ENCODE measurements at places on chromosomes 3 and 15.

DNA sequence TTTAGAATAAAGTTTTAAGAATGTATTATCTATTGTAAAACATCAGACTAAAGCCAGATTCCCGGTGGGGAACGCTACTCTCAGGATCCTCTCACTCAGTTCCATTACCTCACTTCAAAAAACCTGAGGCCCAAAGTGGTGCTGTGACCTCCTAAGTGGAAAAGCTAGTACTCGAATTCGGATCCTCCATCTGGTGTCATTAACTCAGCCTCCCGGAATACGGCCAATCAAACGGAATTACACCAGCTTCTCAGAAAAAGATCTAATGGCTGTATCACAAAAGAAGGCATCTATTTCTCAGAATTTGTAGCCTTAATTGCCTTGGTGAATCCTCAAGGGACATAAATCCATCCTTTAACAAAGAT, 627 bp downstream of the ACAD11 start:
- DNase-seq, result no peak

GRCh38 chr3:86554383-86554782, 436.6 kb downstream of the VGLL3 start:
- no peak for DNase-seq

- no peak for DNase-seq
Observed at GRCh38 chr3:127834771-127835170, 12.5 kb upstream of the MGLL start.

DNA sequence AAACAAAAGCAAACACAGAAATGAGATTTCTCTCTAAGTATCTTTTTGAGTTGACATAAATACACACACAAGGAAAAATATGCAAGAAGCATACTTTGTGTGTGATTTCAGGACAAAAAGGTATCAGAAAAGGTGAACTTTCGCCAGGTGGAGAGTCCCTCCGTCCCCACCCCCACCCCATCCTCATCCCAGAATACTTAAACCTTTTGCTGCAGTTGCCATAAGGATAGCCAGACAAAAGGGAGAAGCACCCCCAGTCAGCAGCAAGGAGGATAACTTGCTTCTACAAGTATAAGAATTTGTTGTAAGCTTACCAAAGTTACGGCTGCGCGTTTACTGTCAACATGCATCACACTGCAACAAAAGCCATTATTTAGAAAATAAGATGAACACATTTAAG, 10.3 kb downstream of the FOXP1 start:
- no peak for DNase-seq

- no peak for DNase-seq
Observed at GRCh38 chr3:149599236-149599635, 58.6 kb downstream of the WWTR1 start.

Measured in HCT116 (cell line).